NCI-H1436 (cell line): ENCODE measurements at places on chromosomes 5 and 9.

DNA sequence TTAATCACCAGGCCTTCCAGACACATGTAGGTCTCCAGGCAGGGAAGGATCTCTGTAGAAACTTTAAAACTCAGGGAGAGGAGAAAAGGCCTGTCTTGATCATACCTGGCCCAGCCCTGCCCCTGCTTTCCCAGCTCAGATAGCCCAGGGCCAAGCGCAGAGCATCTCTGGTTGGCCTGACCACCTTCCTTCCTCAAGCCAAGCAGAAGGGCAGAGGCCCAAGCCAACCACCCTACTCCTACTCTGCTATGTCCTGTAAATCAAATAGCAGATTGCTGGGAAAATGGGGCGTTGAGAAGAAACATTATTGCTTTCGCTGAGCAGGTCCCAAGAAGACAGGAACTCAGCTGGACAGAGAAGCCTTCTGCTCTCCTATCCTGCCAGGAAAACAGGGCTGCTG, 14.3 kb downstream of the ENHO start:
- no peak for DNase-seq

- no peak for DNase-seq
Measured at GRCh38 chr9:136289651-136290507, 14.0 kb downstream of the CCDC187 start.

- DNase-seq = no peak
Measured at GRCh38 chr5:89071101-89071940, 188.3 kb upstream of the MEF2C start.

- no peak for DNase-seq
Measured at GRCh38 chr9:131448818-131449217, 53.9 kb upstream of the POMT1 start.

GRCh38 chr9:98303633-98304125, 48.2 kb upstream of the TBC1D2 start:
- no peak for DNase-seq

GRCh38 chr5:71922584-71923106, 184.6 kb upstream of the MAP1B start:
- DNase-seq = no peak

DNA sequence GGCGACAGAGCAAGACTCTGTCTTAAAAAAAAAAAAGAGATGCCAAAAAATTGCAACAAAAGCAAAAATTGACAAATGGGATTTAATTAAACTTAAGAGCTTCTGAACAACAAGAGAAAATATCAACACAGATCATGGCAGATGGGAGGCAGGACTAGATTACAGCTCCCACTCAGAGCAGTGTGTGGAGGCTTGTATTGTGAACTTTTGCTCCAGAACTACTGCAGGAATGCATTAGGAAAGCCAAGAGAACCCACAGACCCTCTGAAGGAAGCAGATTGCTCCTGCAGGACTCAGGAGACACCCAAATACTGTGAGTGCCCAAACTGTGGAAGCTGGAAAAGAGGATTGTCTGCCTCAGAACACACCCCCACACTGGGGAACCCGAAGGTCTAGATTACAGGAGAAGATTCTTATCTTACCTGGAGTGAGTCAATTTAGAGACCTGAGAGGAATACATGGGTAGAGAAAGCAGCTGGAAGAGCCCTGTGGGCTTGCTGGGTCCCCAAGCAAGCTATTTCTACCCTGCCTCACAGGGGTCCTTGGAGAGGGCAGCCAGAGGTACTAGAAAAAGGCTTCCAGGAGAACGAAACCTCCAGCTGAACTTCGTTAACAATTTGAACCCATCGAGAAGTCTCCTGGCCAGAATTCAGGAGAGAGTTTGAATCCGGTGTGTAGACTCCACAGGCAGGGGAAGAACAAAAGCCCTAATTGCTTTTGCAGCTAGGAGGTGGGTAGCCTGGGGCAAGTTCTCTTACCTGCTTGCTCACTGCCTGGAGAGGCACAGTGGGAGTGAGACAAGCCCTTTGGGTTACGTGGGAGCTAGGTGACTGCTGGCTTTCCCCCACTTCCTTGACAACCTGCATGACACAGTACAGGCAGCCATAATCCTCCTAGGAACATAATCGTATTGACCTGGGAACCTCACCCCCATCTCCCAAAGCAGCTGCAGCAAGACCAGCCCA, 593.4 kb upstream of the RGMB start:
- DNase-seq = peak; percentile 1

DNA sequence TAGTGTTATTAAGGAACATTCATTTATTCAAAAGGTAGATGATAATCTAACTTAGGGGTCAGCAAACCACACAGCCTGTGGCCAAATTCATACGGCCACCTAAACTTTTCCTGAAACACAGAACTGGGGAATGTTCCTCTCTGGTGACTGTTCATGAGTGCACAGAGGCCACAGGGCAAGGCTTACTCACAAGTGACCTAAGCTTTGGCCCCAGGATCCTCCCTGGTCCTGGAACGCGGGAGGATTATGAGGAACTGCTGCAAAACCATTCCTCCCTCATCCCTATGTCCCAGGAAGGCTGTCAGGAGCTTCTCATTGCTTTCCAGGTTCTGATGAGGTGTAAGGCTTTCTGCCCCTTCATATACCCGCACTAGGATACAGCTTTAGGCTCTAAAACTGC, 397.6 kb downstream of the SEMA5A start:
- DNase-seq = no peak

DNA sequence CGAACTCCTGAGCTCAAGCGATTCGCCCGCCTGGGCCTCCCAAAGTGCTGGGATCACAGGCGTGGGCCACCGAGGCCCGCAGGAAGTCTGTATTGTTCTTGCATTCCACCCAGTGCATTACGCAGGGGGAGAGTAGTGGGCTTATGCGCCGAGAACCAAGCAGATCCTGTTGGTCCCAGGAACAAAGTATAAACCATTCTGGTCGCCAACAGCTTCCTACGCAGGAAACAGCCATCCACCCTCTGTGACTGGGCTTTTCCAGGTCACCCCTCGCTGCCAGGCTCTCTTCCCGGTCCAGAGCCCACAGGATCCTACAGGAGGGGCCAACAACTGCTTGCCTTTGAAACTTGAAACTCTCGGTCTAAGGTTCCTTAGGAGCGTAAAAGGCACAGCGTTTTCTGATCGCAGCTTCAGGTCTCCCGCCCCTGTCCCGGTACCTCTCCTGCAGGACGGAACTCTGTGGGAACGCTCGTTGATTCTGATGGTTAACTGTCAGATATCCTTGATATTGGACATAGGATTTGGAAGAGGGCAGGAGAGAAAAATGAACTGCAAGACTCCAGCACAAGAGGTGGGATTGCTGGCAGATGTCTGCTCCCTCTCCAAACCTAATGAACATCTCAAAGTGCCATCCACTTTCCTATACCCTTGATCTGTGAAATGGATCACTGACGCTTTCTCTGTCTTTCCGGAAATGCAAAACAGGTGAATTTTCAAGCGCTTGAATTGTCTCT, 4.2 kb upstream of the ANXA2R start:
- DNase-seq = no peak

DNA sequence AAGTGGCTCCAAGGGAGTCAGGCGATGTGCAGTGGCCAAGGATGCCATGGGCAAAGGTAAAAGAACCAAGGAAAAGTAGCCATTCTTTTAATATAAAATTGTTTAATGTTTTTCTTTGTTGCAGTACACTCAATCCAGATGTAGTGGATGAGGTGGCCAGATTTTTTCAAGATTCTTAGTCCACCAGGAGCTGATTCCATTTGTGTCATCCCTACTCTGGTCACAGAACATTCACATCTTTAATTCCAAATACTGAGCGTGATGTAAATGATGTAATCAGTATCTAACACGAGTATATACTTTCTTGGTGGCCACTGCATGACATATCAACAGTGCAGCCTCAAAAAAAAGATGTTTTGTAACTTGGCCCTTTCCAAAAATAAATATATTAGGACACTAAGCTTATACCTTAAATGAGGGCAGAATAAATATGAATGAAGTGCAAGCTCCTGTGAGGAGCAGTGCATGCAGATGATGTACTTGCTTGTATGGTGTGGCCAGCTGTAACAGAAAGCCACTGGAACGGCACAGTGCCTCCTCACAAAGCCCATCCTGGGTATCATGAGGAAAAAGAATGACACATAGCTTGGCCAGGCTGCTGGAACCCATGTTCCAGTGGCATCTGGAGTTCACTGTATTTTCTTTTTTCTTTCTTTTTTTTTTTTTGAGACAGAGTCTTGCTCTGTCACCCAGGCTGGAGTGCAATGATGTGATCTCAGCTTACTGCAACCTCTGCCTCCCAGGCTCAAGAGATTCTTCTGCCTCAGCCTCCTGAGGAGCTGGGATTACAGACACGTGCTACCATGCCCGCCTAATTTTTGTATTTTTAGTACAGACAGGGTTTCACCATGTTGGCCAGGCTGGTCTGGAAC, 6.5 kb upstream of the SPATA24 start:
- DNase-seq = no peak

GRCh38 chr9:129888293-129889121, 53.2 kb downstream of the USP20 start:
- DNase-seq = no peak

- no peak for DNase-seq
Measured at GRCh38 chr9:68429631-68430030, 73.2 kb downstream of the PGM5 start.

- DNase-seq = no peak
Measured at GRCh38 chr5:133821311-133821741, 147.1 kb downstream of the C5orf15 start.

DNA sequence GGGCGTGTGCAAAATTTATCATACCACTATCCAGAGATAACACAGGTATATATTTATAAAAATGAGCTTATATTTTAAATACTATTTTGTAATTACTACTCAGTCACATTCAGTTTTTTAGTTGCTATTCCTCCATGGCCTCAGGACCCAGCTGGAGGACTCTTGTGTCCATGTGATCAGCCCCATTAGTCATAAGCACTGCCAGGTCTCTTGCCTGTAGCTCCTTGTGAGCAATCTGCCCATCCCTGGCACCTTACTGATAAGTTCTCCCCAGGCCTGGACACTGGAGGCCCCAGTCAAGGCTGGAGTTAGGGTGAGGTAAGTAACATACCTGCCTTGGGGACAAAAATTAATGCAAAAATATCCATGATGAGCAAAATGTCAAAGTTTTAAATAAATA, 29.5 kb upstream of the ADRB2 start:
- no peak for DNase-seq

DNA sequence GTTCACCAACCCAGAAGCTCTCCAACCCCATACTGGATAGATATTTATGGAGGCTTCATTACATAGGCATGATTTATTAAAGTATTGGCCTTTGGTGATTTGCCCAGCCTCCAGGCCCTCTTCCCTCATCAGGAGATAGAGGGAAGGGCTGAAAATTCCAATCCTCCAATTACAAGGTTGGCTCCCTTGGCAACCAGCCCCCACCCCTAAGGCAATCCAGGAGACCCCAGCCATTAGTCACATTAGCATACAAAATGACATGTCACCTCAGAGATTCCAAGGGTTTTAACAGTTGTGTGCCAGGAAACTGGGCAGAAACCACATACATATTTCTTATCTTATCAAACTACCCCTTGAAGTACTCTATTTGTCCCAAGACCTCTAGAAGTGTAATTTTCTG, 210.0 kb downstream of the HINT1 start:
- no peak for DNase-seq

GRCh38 chr9:122857815-122858214, 29.4 kb upstream of the PDCL start:
- no peak for DNase-seq

DNA sequence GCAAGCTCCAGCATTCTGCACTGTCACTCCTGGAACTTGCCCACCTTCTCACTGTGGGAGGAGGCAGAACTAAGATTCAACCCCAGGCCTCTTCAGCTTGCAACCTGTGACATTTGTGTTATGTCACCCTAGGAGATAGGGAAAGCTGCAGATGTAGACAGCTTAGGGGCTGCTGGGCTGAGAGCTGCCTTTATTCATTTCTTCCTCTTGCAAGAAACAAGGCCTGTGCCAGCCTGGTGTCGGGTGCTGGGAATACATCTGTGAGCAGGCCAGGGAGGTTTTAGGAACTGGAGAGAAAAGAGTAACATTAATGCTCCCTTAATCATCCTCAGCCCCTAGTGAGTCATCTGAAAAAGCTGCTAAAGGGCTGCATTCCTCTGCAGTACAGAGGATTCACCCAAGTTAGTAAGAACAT, 101.8 kb downstream of the FGF18 start:
- no peak for DNase-seq

- no peak for DNase-seq
Measured at GRCh38 chr5:57831932-57832331, 349.3 kb upstream of the ACTBL2 start.

- no peak for DNase-seq
Measured at GRCh38 chr5:167644619-167645018, 646.8 kb upstream of the WWC1 start.
